ENCODE measurements at places on chromosomes 6 and 20.

GRCh38 chr6:22706651-22707050 is 137.3 kb downstream of the HDGFL1 start:
- no peak for DNase-seq

DNA sequence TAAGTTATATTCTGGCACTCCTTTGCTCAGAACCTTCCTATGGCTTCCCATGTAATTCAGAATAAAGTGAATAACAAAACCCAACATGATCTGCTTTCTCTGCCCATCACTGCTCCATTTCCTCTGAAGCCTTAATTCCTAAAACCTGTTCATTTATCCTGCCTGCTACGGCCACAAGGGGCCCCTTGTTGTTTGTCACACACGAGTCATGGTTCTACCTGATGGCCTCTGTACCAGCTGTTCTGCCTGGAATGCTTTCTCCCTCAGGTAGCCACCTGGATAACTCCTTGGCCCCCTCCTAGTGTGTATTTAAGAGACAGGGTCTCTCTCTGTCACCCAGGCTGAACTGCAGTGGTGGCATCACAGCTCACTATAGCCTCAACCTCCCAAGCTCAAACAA is 26.8 kb downstream of the ERGIC3 start:
- DNase-seq = no peak

- no peak for DNase-seq
Observed at GRCh38 chr6:55277646-55278045, 49.6 kb upstream of the GFRAL start.

GRCh38 chr6:145028144-145028818 is 707.0 kb downstream of the EPM2A start:
- DNase-seq = no peak

DNA sequence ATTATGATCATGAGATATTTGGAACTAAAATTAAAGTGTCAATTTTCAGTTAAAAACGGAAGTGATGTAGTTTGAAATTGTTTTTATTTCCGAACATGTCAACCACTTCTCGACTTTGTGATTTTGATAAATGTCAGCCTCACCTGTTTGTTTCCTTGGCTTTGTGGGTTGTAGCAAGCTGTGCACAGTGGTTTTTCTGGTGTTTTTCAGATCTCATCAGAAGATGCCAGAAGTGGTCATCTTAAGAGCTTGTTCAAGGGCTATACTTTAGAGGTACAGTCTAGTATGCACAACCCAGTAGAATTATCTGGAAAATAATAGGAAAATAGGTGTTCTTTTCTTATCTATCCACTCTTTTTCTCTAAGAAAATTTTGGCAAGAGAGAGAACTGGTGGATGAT is 134.0 kb downstream of the GRIK2 start:
- DNase-seq = no peak

DNA sequence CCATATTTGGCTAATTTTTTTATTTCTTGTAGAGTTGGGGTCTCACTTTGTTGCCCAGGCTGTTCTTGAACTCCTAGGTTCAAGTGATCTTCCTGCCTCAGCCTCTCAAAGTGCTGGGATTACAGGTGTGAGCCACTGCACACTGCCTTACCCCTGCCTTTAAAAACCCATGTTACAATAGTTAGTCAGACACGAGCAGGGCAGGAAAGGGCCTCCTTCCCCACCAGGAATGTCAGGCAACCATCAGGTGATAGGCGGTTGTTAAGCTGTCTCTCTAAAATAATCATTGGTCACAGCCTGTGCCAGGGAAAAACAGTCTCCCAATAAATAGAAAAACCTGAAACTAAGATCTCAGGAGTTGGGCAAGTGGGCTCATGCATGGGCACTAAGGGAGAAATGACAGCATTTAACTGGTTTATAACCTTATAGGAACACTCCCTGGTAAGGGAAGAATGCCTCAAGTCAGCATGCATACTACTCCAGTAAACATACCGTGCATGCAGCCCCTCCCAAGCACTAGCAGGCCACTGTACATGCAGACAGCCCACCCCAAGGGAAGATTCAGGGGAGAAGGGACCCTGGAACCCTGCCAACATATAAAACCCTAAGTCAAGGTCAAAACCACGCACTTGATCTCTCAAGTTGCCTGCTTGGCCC is 8.4 kb downstream of the OR2H2 start:
- DNase-seq = no peak

- peak; percentile 24 for DNase-seq
Observed at GRCh38 chr20:38073307-38074071, 39.9 kb downstream of the RPRD1B start.

DNA sequence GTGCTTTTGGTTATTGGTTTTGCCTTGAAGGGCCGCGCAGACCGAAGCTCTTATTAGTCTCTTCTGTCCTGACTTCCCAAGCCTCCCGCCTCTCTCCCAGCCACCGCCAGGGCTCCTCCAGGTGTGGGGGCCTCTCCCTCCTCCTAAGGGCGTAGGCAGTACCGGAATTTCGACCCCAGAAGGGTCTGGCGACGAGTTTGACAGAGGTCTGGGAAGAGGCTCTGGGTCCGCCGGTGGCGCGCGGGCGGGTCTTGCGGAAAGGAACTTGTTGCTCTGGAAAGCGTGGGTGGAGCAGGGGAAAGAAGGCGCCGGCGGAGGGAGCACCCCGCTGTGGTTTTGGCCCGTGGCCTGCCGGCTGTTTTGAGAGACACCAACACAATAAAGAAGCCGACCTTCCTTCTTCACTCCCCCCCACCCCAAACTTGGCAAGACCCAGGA is 1.8 kb downstream of the PCSK2 start:
- no peak for DNase-seq

DNA sequence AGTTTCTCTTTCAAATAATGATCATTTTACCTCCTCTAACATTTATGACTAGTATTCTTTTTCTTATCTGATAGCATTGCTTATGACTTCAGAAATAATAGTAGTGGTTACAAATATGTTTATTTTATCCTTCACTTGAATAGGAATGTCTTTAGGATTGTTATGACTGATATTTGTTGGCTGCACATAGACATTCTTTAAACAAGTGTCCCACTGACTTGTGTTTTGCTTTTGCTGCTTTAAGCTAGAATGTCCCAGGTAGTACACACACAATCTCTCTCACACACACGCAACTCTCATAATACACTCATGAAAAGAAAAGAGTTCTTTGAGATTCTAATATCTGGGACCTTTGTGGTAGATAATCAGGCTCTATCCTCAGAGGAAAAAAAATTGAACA is 21.6 kb downstream of the KIAA1586 start:
- no peak for DNase-seq

- DNase-seq = no peak
Observed at GRCh38 chr6:63553208-63553607, 19.1 kb upstream of the LOC128125822 start.

- DNase-seq = no peak
Observed at GRCh38 chr6:52284131-52284459, 447 bp downstream of the MCM3 start.

GRCh38 chr6:10852361-10852960 is 14.1 kb upstream of the MAK start:
- DNase-seq = no peak

GRCh38 chr6:90187437-90188121 is 109.1 kb downstream of the BACH2 start:
- DNase-seq = no peak

- no peak for DNase-seq
Observed at GRCh38 chr6:159267165-159267564, 98.0 kb downstream of the FNDC1 start.

- no peak for DNase-seq
Observed at GRCh38 chr20:39849664-39850063, 839.4 kb downstream of the MAFB start.

- DNase-seq = no peak
Observed at GRCh38 chr6:89853068-89853467, 23.4 kb downstream of the CASP8AP2 start.

- DNase-seq = no peak
Observed at GRCh38 chr20:8196096-8196495, 64.0 kb downstream of the PLCB1 start.

- no peak for DNase-seq
Observed at GRCh38 chr20:11338496-11339306, 579.0 kb upstream of the BTBD3 start.

GRCh38 chr6:93036835-93037234 is 382.5 kb downstream of the EPHA7 start:
- DNase-seq = no peak

GRCh38 chr6:145329257-145329656 is 406.1 kb downstream of the EPM2A start:
- no peak for DNase-seq

DNA sequence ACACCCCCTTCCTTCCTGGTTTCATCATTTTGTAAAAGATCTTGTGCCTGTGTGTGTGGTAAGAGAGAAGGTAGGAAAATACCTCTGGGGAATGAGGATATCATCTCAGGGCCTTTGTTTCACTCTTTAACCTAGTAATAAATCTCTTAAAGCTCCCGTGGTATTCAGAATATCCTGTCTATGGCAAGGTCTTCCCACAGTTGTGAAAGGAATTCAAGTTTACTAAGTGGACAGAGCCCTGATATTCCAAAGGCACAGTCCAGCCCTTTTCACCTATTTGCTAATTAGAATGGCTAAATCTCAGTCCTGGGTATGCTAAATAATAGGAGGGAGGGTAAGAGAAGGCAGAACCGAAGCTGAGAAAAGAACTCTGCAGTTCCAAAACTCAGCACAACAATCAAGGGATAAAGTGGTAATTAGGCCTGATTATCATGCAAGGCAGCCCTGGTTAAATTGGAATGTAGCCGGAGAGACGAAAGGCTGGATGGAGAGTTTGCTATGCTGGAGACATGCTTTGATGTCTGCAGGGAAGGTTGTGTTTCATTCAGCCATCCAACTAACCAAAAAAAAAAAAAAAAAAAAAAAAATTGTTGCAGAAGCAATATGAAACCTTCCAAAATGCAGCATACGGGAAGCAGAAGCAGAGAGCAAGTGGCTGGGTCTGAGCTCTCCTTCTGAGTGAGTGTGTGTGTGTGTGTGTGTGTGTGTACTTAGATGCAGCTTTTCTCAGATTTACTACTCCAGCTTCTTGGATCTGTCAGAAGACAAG is 28.5 kb upstream of the PIM1 start:
- no peak for DNase-seq

- no peak for DNase-seq
Observed at GRCh38 chr20:37389241-37389747, 43.4 kb downstream of the SRC start.
